H4 (cell line): ENCODE measurements at places on chromosomes 3 and 15. TPM values are rescaled to one million over a fixed set of nuclear protein-coding genes. Genes with fewer than 3 reads are reported as not detected.

DNA sequence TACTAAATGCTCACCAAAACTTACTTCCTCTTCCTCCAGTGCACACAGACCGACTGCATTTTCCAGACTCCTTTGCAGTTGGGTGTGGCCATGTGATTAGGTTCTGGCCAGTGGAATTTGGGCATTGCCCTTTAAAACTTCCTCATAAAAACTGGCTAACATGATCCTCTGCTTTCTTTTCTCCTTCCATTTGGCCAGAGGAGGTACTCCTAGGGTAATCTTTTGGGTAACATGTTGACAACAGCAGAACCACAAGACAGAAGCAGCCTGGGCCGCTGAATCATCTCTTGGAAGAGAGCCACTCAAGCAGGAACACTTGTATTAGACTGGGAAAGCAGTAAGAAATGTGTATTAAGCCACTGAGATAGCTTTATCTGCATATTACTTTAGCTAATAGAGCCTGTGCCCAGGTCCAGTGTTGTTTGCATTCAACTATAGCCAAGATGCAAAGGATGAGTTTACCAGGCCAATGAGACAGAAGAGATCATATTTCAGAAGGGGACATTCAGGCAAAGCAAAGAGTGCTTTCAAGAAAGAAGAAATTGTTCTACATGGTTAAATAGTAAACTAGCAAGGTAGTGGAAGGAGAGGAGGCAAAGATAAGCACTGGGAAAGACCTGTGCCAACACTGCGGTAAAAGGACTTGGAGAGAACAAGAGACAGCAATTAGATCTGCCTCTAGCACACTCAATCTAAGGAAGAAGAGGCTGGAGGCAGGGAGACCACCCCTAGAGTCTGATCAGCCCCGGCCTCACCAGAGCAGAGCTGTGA is 79.8 kb downstream of the PLCH1 start:
- peak; percentile 82 for DNase-seq

- no peak for DNase-seq
Measured at GRCh38 chr3:52357151-52358080, 41.3 kb downstream of the DNAH1 start.

DNA sequence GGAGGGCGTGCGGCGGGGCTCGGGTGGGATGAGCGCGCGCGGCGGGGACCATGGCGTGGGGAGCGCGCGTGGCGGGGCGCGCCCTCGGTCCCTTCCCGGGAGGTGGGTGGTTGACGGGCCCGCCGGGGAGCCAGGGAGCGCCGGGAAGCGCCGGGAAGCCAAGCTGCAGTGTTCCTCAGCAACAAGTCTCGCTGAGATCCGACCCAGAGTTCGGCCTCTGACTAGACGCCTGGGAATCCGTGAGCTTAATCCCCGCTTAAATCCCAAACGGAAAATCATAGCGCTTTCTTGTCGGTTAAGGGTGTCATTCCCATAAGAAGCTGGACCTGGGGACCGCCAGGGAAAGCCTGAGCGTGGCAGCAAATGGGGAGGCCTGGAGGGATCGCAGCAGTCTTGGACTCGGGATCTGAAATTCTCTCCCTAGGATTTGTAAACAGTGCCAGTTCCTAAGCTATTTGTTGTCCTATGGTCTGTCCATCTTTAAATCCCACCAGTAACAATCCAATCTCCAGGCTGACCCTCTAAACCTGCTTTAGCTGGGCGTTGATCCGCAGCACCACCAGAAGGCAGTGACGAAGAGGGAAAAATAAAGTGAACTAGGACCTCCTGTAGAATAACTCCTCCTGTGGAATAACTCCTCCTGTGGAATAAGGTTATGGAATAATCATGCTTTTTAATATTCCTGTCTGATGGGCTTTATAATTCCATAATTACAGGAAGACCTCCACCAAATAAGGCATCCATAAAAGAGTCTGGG is 570 bp upstream of the NEDD4 start:
- DNase-seq = peak; percentile 22

GRCh38 chr3:153856932-153857331 is 264.3 kb upstream of the ARHGEF26 start:
- no peak for DNase-seq

- DNase-seq = no peak
Measured at GRCh38 chr15:51814606-51815005, 14.8 kb upstream of the TMOD3 start.

DNA sequence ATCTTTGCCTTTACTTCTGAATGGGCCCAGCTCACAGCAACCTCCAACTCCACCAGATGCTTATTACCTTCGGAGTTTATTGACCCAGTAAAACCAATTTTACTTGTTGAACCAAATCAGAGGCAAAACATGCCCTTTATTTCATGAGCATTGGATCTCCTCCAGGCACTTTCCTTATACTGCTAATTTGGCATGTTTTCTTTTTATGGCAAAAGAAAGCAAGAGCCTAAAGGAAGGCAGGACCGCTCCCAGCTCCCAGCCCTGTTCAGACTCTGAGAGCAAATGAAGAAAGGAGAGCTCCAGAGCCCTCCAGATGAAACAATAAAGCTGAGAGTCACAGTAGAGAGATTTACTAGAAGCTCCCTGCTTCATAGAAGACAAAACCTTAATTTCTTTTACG is 81.5 kb upstream of the NR2E3 start:
- DNase-seq = no peak

DNA sequence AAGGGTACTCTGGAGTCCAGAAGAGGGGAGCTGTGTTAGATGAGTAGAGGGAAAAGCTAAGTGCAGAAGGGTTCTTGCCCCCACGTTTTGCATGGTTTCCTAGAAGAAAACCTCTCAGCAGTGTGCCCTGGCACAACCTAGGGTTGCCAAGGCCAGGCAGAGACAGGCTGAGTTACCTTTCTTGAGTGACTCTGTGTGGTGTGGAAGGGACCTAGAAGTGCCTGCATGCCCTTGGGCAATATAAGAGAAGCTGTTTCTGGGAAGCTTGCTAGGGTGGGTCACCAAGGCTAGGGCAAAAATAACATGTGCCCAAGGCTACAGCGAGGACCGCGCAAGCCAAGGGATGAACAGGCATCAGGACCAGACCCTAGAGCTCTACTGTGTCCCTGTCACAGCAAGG is 3.4 kb upstream of the SAMD7 start:
- no peak for DNase-seq

DNA sequence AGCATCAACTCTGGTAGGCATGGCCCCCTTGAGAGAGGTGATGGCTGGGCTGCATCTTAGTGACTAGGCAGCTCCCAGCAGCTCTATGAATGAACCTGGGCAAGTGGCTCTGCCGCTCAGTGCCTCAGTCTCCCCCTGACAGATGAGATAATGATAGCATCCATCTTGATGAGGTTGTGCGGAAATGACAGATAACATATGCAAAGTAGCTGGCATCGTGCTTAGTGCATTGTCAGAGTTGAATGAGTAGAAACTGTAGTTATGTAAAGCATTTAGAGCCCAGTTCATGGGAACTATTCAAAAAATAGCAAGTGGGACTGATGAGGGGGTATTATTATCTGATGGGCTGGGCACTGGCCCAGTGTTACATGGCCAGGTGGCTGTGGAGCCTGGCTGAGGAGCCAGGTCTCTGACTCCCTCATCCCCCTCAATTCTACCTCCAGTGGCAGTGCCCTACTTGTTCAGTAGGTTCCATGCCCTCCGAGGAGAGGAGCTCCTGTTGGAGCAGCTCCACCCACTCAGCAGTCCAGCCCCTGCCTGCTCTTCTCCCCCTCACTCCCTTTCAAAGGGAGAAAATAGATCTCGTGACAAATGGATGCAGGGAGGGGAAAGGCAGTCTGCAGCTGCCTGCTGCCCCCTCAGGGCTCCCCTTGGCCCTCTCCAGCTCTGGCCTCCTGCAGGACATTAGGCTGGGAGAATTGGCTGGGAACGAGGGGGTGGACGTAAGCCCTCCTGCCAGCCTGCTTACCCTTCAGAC is 6.6 kb downstream of the PRKCD start:
- no peak for DNase-seq

DNA sequence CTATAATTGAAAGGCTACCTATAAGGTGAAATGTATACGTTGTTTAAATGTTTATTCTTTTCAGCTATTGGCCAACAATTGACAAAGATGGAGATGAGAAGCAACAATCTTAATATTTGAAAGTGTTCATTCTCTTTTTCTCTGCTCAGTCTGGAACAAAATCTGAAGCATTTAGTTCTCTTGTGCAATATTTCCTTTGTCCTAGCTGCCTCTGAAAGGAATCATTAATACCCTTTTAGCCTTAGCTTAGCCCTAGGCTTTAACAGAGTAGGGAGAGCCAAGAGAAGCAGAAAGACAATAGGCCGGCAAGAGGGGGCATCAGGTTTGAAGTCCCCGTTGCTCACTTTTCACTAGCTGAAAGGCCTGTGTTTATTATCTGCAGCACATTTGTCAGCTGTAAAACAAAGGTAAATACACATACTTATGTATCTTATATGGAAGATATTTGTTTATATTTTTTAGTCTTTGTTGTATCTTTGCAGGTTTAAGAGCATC is 422.5 kb upstream of the SEMA6D start:
- DNase-seq = no peak

DNA sequence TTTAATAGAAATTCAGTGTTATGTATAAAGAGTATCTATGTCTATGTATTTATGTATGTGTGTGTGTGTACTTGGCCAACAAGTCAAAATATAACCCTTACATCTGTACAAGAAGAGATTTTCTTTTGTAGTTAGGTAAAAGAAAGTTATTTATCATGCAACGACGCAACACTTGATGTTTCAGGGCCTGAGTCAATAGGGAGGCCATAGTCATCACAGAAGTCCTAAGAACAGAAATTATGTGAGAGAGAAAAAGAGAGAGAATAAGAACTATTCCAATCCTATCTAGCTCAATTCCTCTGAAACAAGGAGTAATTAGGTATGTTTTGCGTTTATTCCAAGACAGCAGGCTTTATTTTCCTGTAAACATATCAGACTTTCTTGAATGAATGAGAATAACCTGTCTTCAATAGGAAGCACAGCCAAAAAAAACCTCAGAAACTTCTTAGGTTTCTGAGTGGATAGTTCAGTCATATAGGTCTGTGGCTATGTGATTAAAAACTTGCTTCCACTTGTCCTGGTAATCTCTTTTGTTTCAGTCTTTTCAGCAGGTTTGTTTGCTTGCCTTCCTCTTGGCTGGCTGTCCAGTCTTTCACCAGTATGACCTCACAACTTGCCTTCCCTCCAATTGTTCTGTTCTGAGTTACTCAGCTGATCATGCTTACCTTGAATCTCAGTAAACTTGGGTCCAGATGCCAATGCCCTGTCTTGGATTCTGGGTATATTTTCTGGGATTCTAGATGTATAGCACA is 382.4 kb upstream of the GBE1 start:
- DNase-seq = no peak

GRCh38 chr3:45123581-45124269 is 22.5 kb downstream of the CDCP1 start:
- DNase-seq = peak; percentile 47

DNA sequence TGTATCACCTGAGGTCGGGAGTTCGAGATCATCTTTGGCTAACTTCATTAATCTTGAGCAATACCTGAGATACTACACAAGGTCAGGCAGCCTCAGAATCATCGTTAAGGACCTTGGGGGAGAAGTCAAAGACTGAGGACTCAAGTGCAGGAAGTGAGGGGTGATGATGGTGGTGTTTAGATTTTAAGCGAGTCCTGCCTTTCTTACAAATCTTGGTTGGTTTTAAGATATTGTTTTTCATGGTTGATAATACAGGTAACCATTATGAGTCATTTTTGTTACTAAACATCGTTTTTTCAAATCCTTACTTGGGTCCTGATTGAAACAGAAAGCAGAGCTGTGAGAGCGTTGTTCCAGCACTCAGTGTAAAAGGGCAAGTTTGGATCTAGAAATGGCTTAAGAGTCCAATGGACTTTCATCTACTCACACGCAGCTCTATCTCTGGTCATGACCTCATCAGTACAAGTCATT is 4.1 kb downstream of the RASGRP1 start:
- no peak for DNase-seq

DNA sequence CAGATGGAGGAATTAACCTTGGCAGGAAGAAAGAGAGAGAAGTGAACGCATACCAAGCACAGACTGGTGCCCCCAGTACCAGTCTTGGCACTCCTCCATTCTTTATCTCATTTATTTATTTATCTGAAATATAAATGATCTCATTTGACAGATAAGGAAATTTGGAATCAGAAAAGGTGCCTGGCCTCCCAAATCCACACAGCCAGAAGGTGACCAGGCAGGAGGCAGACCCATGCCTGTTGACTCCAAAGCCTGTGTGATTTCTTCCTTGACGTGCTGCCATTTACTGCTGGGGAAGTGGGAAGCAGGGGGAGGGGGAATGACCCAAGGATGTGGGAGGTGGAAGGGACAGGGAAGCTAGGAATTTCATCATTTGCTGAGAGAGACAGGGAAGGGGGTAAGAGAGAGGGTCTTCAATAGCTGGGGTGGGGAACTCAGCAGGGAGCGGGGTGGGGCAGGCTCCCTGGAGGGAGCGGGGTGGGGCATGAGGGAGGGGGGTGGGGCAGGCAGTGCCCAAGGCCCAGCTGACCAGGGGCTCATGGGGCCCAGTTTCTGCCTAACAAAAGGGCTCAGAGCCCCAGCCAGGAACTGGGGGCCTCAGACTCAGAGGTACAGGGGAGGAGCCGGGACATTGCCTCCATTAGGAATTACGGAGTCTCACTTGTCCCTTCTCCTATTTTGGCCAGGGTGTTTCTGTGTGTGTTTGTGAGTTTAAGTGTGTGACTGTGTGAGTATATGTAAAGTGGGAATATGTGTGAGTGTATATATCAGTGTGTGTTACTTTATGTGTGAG is 63.0 kb downstream of the MINAR1 start:
- DNase-seq = no peak

GRCh38 chr15:87949575-87950223 is 306.8 kb downstream of the NTRK3 start:
- no peak for DNase-seq

DNA sequence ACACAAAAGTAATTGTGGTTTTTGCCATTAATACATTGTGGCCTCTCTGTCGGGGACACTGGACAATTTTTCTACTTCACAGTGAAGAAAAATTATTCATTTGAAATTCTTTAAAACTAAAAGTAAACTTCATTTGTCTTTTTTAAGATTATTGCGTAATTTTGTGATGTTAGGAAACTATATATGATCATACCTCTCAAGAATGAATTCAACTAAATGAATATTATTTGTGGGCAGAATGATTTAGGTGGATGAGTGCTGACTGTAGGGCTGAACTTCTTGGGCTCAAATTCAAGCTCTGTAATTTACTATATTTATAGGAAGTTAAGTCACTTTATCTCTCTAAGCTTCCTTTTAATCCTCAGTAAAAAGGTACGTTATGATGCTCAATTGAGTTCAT is 441.2 kb downstream of the ROBO1 start:
- DNase-seq = no peak

- no peak for DNase-seq
Measured at GRCh38 chr3:55333923-55334322, 153.2 kb downstream of the WNT5A start.

LSAMP gene
- 4.7 and 5.9 TPM in 2 replicates for total RNA-seq

RPL29 gene
- total RNA-seq = 1,303 and 1,313 TPM in 2 replicates

SATB1 gene
- total RNA-seq = 4.8 and 5.8 TPM in 2 replicates

SQOR gene
- 7.5 and 16.1 TPM in 2 replicates for total RNA-seq

ANKUB1 gene
- total RNA-seq = not detected in 2 replicates

SOX2 gene
- 4.3 and 6.6 TPM in 2 replicates for total RNA-seq

CFAP161 gene
- 0.25 and 1.7 TPM in 2 replicates for total RNA-seq

PPP1R14D gene
- not detected in 2 replicates for total RNA-seq

INKA1 gene
- 0.68 and 2.1 TPM in 2 replicates for total RNA-seq

MORC1 gene
- total RNA-seq = 0.04 and 0.10 TPM in 2 replicates

CPEB1 gene
- total RNA-seq = 5.2 and 6.6 TPM in 2 replicates

CPLX3 gene
- total RNA-seq = not detected in 2 replicates

SKOR1 gene
- total RNA-seq = not detected in 2 replicates

GNAT1 gene
- not detected in 2 replicates for total RNA-seq

SAMMSON gene
- not detected in 2 replicates for total RNA-seq

TLR9 gene
- not detected in 2 replicates for total RNA-seq

MINAR1 gene
- total RNA-seq = 0.72 and 1.3 TPM in 2 replicates
